ENCODE measurements at places on chromosomes 2 and 18. TPM values are rescaled to one million over a fixed set of nuclear protein-coding genes. Genes with fewer than 3 reads are reported as not detected.
A peak's percentile ranks its signal among the peaks of the same experiment; 100 is the strongest.

CYP1B1 gene
- 34.1 TPM for total RNA-seq

COL5A2 gene
- total RNA-seq: 57.3 TPM

ZNF385B gene
- total RNA-seq: 7.6 TPM

LRRFIP1 gene
- 177 TPM for total RNA-seq

LIMS4 gene
- total RNA-seq: 4.7 TPM

SERPINB5 gene
- total RNA-seq: 11.5 TPM

RESP18 gene
- not detected for total RNA-seq

CFC1 gene
- total RNA-seq: not detected

EML6 gene
- 0.62 TPM for total RNA-seq

HJURP gene
- 2.5 TPM for total RNA-seq

DNA sequence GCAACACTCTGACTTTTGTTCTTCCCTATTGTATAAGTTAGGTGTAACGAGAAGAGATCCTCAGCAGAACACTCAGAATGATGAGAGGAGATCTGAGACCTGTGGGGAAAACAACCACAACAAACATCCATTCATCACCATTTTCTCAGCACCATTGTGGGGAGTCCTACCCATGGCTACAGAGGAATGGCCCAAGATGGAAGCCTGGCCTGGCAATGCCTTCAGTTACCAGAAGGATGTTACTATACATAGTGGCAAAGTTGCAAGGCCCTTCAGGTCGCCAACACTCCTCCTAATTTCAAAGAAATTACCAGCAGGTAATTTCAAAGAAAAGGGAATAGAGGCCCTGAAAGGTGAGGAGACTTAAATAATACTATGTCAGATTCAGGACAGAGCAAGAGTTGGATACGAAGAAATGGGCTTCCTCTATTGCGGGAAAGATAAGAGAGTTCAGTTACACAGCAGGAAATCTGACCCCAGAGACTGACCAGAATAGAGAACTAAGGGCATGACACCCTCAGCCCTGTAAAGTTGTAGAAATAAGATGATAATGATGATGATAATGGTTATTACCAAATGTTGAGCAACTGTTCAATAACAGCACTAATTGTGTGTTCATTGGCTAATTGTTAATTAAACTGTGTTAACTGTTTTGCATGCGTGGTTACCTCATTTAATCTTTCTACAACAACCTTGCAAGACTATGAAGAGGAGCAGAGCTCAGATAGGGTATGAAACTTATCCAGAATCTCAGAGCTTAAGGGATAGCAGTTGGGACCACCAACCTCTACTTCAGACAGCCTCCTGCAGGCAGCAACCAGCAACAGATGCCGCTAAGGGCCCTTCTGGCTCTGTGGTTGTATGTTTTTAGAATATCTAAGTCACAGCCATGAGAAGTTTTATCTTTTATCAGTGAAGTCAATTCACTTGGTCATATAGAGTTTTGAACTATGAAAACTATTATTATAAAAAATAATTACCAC, 37.5 kb downstream of the DHRS9 start:
- ATAC-seq: no peak

DNA sequence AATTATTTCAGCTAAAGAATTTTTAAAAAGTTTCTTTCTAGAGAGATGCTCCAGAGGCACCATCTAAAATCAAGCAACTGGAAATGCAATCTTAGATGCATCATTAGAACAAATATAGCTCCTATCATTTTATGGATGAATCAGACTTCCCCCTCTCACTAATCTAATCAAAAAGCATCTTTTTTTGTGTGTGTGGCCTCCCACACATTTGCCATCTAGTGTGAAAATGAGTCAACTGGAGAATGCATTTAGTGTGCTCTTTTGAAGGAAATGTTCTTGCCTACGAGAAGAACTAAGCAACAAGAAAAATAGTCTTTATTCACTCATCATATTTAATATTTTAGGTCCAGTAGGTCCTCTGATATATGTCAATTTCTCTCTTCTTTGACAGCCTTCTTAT, 39.5 kb upstream of the FIGN start:
- ATAC-seq: no peak

DNA sequence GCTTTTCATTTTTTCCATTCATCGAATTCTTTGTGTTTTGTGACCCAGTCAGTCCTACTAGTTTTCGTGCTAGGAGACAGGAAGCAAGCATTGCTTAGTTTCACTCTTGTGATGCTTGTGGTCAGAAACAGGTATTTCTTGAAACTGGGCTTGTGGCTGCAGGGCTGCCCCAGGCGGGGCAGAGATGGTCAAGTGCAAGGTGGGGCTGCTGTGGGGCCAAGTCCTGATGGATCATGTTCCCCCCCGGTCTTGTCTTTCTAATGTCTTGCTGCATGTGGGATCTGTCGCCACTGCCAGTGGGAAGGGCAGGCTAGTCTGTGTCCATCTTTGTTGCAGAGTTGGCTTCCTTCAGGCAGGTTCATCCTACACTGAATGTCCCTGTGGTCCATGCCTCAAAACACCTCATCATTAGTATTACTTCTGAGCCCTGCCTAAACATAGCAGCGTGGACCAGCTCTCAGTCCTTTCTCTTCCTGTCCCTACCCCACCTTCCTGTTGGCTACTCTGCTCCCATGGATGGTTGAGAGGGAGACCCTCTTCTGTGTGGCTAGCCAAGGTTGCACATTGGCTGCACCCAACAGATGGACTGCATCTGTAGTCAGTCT, 38.7 kb downstream of the INPP4A start:
- ATAC-seq: no peak

DNA sequence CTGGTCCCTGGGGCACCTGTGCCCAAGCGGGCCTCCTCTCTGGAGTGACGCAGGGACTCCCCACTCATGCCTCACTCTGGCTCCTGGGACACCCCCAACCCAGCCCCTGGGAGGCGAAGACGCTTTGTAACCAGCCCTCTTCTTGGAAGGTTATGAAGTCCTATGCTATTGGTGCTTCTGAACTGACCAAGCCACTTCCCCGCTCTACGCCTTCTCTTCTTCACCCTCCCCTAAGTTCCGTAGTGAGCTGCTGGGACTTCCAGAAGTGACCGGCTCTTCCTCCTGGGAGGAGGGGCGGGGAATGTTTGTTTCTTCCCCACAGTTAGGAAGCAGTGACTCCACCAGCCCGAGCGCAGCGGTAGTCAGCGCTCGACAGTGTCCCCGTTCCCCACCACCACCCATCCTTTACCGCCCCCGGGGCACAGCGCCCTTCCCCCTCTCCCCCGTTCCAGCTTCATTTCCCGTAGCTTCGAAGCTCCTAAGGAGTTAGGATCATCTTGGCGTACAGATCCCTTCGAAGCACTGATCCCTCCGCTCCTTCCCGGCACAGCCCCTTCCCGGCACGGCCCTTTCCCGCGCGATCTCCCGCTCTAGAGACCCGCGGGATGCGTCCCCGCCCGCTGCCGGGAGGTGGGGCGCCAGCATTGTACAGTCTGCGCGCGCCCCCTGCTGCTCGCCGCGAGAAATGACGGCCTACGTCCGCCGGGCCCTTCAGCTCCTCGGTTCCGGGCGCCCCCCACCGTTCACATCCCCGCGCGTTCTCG, 25.3 kb upstream of the NOTO start:
- peak; percentile 92 for ATAC-seq

- ATAC-seq: no peak
These were observed 785 bp downstream of the ZNF892 start for GRCh38 chr2:95208106-95208505.

- ATAC-seq: no peak
These were observed 31.4 kb upstream of the TMEM177 start for GRCh38 chr2:119647440-119648169.

DNA sequence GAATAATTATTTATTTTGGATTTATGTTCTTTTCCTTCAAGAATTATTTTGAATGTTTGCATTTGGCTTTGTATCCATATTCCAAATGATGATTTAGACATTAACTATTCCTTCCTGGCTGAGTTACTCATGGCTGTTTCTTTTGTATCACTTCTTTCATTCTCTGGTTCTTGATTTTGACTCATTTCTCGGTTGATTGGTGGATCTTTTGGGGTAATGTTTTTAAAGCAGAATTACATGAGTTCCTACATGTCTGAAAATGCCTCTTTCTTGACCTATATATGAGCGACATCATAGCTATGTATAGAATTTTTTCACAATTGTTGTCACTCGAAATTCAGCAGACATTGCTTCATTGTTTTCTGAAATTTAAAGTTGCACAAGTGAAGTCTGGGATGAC, 39.5 kb downstream of the CYP26B1 start:
- no peak for ATAC-seq

GRCh38 chr18:23884681-23885375, 129.7 kb upstream of the TTC39C start:
- ATAC-seq: peak; percentile 46

DNA sequence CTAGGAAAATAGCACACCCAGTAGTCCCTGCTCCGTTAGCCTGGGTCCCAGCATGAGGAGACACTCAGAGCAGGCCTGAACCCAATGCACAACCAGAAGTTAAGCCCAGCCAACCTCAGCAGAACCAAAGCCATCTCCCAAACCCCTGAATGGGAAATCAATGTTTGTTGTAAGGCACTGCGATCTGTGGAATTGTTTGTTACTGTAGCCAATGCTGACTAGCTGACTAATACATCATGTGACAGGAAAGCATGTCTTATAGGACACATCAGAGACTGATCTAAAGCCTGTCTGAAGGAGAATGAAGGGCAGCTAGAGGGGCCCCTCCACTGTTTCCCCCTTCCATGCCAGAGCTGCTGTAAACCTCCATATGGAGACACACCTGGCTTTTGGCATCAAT, 96.4 kb downstream of the MARCHF4 start:
- no peak for ATAC-seq

GRCh38 chr2:145460112-145460511, 940.2 kb upstream of the ZEB2 start:
- ATAC-seq: no peak

DNA sequence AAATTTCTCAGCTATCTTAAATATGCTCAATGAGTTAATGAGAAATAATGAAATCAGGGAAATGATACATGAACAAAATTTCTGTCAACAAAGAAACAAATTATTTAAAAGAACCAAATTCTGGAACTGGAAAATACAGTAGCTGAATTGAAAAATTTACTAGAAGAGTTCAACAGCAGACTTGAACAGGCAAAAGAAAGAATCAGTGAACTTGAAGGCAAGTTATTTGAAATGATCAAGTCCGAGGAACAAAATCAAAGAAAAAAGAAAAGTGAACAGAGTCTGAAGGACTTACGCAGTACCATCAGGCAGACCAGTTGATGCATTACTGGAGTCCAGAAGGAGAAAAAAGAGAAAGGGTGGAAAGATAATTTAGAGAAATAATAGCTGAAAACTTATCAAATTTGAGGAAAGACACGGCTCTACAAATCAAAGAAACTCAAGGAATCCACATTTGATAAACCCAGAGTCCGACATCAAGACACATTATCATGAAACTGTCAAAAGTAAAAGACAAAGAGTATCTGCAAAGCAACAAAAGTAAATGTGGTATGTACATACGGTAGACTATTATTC, 83.6 kb downstream of the CCDC138 start:
- no peak for ATAC-seq
